Stimulated activated CD4-positive, alpha-beta T cell treated with anti-CD3 and anti-CD28 coated beads, Interleukin-12 subunit alpha, Interleukin-12 subunit beta, amount 100 ng/mL, for 4 hours (primary cell): ENCODE measurements at places on chromosomes 7 and 10.
A peak's percentile ranks its signal among the peaks of the same experiment; 100 is the strongest.

- no peak for DNase-seq
These were observed 47.7 kb upstream of the ATRNL1 start for GRCh38 chr10:115045499-115045898.

- no peak for DNase-seq
These were observed 15.8 kb upstream of the KMT2E start for GRCh38 chr7:104998040-104998752.

- no peak for DNase-seq
These were observed 483 bp downstream of the EDRF1 start for GRCh38 chr10:125720002-125720382.

GRCh38 chr10:22999942-23000341 lies 72.1 kb downstream of the ARMC3 start:
- DNase-seq: no peak

- DNase-seq: no peak
These were observed 16.2 kb downstream of the WNT8B start for GRCh38 chr10:100479037-100479436.

- no peak for DNase-seq
These were observed 235.4 kb downstream of the RPS24 start for GRCh38 chr10:78269060-78269459.

GRCh38 chr7:31133497-31133896 lies 81.4 kb downstream of the ADCYAP1R1 start:
- no peak for DNase-seq

DNA sequence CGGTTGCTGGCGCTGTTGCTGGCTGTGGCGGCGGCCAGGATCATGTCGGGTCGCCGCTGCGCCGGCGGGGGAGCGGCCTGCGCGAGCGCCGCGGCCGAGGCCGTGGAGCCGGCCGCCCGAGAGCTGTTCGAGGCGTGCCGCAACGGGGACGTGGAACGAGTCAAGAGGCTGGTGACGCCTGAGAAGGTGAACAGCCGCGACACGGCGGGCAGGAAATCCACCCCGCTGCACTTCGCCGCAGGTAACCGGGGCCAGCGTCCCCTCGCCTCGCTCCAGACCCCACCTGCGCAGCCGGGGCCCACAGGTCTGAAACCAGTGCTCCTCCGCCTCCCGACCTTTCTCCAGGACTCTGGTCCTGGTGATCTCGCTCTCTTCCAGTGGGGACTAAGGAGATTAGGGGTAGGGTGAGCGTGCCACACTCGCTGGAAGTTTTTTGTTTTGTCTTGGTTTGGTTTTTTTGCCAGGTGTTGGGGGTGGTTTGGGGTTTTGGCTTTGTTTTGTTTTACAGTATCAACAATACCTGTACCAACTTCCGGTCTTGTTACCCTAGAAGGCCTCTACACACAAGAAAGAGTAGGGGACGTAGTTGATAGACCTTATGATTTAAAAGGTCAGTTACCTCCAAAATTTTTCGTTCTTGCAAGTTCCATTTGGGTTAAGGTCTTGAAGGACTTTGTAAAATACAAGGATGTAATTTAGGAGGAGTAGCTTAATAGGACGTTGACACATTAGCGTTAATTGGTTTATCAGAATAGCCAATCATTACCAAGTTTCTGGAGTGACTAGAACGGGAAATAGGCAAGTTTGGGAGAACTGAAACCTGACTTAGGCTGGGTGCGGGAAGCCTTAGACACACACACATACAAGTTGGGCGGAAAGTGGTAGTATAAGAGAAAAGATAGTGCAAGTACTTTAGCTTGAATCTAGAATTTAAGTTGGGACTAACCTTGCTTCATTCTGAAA lies 704 bp downstream of the TNKS2 start:
- DNase-seq: peak; percentile 33

- DNase-seq: no peak
These were observed 16.5 kb upstream of the AOC1 start for GRCh38 chr7:150835702-150836280.

- no peak for DNase-seq
These were observed 20.3 kb upstream of the SHH start for GRCh38 chr7:155832581-155832981.

DNA sequence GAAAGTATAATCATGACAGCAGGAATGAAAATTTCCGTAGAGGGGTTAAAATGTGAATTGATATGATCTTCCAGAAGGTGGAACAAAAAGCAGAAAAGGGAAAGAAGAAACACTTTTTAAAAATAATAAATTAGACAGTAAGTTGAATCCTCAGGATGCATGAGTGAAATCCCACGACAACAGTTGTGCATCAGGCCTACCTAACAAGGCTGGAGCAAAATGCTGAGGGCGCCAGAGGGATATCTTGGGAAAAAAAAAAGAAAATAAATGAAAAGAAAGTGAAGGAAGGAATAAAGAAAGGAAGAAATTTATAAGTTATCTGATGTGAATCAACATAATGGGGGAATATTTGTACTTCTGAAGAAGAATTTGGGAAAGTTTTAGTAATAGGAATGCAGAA lies 13.0 kb upstream of the HUS1 start:
- DNase-seq: no peak

DNA sequence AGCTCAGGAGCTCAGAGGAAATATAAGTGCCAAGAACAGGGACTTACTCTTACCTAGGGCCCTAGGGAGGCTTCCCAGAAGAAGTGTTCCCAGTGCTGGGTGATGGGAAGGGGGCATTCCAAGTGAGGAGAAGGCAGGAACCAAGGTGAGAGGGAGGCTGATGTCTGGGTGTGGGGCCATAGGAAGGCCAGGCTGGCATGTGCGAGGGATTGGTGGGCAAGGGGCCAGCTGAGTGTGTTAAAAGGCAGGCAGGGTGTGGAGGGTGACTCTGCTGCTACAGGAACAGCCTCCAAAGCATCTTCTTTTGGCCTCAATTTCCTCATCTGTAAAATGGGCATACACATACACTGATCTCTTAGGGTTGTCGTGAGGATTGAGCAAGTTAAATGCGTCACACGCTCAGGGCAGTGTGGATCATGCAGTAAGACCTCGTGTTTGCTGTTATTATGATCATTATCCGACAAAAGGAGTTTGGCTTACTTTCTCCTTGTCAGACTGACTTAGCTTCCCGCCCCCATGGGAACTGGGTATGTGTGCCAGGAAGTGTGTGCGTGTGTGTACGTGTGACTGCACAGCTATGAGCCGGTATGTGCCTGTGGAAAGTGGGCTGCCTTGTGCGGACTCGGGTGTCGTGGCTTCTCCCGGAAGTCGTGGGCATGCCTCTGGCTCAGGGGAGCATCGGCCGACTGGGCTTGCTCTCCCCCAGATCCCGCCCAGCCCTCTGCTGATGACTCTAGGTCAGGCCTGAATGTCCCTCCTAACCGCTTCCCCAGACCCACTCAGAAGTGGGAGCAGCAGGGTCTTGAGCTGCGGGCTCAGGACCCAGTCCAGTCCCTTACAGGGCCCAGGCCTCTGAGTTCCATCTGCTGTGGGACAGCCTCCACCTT lies 59.6 kb downstream of the NEURL1 start:
- no peak for DNase-seq

GRCh38 chr7:5634107-5634950 lies 147.1 kb downstream of the RNF216 start:
- DNase-seq: no peak
